ENCODE measurements at places on chromosomes 2 and 18.

- H3K27ac ChIP-seq, result no peak overlapping the region
- no peak overlapping the region for H3K4me3 ChIP-seq
- peaks cover 5% of the 10 kb centered on the region for H3K4me1 ChIP-seq
- no peaks in the 10 kb centered on the region for H3K27me3 ChIP-seq
- H3K36me3 ChIP-seq, result no peaks in the 10 kb centered on the region
Measured at GRCh38 chr18:67788310-67789164, 272.0 kb upstream of the DSEL start.

DNA sequence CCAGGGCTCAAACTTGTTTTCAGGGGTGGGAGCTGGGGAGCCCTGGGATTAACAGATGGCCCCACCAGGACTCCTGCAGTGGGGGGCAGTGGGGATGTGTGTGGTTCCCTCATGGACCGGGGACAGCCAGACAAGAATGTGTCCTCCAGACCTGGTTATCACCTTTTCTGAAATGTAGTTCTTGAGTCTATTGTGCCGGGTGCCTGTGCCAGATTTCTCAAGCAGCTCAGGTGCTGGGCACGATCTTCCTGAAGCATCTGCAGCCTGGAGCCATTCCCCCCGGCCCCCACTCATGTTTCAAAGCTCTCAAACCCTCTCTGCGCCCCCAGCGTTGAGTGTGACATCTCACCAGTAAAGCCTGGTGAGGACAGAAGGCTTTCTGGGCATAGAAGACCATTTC lies 48.4 kb upstream of the HAAO start:
- no peak for DNase-seq
- H3K27me3 ChIP-seq, result no peaks in the 10 kb centered on the region
- H3K36me3 ChIP-seq, result no peaks in the 10 kb centered on the region
- peaks cover 14% of the 10 kb centered on the region for H3K4me1 ChIP-seq

DNA sequence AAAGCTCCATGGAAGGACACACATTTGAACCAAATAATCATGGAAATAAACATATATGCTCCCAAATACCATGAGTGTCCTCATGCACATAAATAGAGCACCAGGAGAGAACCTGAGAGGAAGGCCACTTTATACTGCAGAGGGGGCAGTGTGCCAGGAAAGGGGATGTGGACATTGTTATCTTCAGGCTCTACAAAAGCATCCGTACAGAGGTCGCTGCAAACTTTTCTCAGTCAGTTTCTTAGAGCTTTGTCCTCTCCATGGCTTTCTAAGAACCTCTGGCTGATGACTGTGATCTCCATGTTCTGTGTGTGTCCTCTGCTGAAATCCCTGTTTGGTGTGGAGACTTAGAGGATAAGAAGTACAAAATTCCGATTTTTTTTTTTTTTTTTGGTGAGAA lies 515.7 kb downstream of the CNTNAP5 start:
- H3K36me3 ChIP-seq, result no peaks in the 10 kb centered on the region
- H3K27ac ChIP-seq, result no peak overlapping the region
- H3K4me1 ChIP-seq, result no peaks in the 10 kb centered on the region
- H3K4me3 ChIP-seq, result no peak overlapping the region

- DNase-seq, result no peak
- H3K4me1 ChIP-seq, result no peaks in the 10 kb centered on the region
- H3K27me3 ChIP-seq, result no peaks in the 10 kb centered on the region
- peaks cover 24% of the 10 kb centered on the region for H3K36me3 ChIP-seq
Measured at GRCh38 chr2:197556456-197556855, 40.6 kb downstream of the MOB4 start.

GRCh38 chr2:65129286-65129825 lies 550 bp downstream of the RAB1A start:
- peak overlapping the region; percentile 99 for H3K4me3 ChIP-seq
- H3K27ac ChIP-seq, result peak overlapping the region; percentile 98
- H3K27me3 ChIP-seq, result no peaks in the 10 kb centered on the region
- no peaks in the 10 kb centered on the region for H3K36me3 ChIP-seq

DNA sequence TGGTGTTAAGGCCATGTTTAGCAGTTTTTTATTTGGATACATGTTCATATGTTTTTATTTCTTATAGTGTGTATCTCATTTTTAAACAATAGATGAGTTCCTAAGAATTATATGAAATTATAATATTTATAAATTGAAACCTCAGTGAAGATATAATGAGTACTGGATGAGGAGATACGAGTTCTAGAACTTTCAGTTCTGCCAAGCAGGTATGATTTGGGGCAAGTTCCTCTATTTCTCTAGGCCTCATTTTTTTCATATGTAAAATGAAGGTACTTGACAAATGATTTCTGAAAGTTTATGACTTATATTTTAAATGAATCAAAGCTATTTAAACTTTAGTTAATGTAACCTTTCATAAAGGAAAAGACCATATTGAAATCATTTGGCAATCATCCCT lies 8.2 kb upstream of the PGAP1 start:
- no peak overlapping the region for H3K27ac ChIP-seq
- H3K4me1 ChIP-seq, result no peaks in the 10 kb centered on the region
- no peaks in the 10 kb centered on the region for H3K27me3 ChIP-seq
- no peaks in the 10 kb centered on the region for H3K36me3 ChIP-seq
- no peak overlapping the region for H3K4me3 ChIP-seq
- no peak for DNase-seq

DNA sequence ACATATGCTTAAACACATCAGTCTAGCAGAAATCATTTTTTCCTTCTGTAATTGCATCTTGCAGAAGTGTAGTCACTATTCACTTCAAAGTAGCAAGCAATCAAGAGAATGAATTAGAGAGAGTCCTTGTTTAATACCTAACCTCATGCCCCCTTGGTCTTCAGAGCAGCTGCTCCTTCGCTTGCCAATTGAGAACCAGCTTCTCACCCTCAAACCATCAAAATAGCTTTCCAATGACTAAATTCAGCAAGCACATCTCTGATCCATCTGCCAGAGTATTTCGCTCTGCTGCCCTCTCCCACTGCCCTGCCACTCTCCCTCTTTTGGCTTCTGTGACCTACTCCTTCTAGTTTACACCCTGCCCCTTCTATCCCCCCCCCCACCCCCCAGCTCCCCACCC lies 120.7 kb upstream of the AGAP1 start:
- H3K27ac ChIP-seq, result no peak overlapping the region
- H3K27me3 ChIP-seq, result peaks cover 18% of the 10 kb centered on the region
- no peak overlapping the region for H3K4me3 ChIP-seq
- H3K4me1 ChIP-seq, result no peaks in the 10 kb centered on the region

GRCh38 chr2:148814143-148814859 lies 60.7 kb upstream of the KIF5C start:
- peaks cover 6% of the 10 kb centered on the region for H3K27me3 ChIP-seq
- H3K36me3 ChIP-seq, result no peaks in the 10 kb centered on the region
- no peak overlapping the region for H3K27ac ChIP-seq
- peaks cover 6% of the 10 kb centered on the region for H3K4me1 ChIP-seq

All from astrocyte (in vitro differentiated cells and primary cell).